ENCODE measurements at places on chromosomes 5 and 9.

DNA sequence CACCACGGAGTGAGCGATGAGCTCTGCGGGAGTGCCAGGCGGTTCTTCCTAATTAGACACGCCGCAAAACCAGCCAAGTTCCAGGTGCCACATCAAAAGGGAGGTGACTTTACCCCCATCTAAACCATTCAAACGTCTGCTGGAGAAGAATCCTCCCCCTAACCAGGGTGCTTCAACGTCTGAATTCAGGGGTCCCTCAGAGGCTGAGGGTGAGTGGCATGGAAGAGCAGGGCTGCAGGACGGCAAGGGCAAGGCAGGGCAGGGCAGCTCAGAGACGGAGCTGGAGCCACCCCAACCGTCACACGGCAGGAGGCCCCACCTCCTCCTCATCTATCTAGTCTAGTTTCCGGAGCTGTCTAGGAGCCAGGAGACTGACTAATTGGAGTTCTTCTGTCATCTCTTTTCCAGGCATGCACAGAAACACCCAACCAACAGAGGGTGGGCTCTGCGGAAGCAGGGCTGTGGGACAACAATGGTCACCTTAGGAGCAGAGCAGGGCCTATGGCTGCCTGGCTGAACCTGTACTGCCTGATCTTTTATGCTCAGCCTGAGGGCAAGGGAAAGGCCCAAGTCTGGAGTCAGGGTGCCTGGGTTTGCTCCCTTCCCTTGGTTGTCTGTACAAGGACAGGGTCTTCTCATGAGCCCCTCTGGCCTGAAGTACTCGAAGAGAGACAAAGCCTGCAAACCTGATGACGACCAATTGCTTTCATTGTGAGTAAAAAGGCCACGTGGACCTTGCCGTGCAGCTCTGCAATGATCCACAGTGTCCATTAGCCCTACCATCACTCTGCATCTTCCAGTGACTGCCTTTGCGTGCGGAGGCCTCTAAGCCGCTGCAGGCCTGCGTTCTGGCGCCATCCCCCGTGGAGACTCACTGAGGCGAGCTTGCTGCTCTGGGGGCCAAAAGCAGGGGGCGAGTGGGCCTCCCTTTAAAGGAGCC, 81.0 kb upstream of the SLC25A51 start:
- DNase-seq, result no peak

DNA sequence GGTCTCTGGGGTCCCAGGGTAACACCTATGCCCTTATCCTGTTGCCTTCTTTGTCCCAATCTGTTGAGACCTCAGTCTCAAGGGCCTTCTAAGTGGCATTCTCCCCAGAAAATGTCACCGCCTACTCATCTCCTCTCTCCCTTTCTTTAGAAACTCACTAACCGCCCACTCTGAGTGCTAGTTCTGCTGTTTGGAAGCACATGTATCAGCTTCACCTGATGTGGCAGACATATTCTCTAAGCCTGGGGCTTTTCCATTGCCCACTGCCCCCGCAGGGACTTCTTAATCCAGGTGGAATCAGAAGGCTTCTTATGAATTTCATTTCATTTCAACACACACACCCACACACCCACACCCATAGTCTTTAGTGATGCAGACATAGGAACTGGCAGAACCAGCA, 165.1 kb downstream of the ASTN2 start:
- no peak for DNase-seq

DNA sequence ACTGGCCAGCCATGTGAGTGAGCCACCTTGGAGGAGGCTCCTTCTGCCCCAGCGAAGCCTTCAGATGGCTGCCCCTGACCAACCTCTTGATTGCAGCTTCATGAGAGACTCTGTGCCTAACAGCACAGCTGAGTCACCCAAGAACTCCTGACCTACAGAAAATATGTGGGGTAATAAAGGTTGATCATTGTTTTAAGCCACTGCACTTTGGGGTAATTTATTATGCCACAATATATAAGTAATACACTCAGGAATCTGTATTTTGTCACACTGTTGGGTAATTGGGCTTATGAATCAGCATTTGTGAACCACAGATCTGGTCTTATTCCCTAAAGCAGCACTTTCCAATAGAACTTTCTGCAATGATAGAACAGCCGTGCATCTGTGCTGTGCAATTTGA, 24.4 kb upstream of the VDAC1 start:
- no peak for DNase-seq

DNA sequence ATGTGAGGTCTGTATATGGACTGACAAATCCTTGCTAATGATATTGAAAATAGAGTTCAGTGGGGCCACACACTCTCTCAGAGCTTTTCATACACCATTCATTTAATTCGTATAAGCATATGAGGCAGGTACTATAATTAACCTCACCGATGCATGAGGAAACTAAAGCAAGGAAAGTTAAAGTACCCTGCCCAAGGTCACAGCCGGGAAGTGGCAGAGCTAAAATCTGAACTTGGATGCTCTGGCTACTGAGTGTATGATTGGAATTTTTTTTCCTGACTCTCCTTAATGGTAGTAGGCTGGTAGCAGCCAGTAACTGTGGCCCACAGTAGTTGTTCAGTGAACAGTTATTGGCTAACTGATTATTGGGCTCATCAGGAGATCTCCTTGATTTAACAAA, 135.3 kb downstream of the NUDT12 start:
- no peak for DNase-seq

GRCh38 chr5:160929906-160930305, 77.9 kb upstream of the ATP10B start:
- no peak for DNase-seq

DNA sequence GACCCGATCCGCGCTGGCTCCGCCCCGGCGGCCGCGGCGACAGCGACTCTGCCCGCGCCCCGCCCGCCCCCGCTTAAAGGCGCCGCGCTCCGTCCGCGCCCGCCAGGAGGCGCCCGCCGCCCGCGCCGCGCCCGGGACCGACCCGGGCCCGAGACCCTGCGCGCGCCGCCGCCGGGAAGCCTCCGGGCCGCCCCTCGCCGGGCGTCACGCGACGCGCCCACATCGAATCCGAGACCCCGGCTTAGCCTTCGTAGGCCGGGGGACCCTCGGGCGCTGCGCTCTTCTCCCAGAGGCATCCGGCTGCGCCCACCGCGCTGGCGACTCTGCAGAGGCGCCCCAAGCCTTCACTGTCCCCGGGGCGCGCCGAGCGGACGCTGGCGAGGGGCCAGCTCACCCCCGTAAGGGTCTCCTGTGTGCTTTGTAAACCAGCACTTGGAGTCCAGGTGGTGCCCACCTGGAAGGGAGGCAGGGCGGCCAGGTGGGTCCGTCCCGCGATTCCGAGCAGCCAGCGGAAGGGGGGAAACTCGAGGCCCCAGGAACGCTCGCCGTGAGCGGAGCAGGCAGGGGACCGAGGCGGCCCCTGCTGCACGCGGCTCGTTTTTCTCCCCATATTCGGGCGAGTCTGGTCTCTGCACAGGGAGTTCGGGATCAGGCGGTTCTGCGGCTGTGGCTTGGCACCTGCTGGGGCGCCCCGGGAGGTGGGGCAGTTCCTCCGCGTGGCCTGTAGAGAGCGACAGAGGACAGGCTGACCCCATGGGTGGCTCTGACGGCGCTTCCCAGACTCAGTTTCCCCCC, 423 bp upstream of the ABCA2 start:
- DNase-seq, result no peak

GRCh38 chr5:139882961-139883539, 87.4 kb downstream of the PSD2 start:
- no peak for DNase-seq

DNA sequence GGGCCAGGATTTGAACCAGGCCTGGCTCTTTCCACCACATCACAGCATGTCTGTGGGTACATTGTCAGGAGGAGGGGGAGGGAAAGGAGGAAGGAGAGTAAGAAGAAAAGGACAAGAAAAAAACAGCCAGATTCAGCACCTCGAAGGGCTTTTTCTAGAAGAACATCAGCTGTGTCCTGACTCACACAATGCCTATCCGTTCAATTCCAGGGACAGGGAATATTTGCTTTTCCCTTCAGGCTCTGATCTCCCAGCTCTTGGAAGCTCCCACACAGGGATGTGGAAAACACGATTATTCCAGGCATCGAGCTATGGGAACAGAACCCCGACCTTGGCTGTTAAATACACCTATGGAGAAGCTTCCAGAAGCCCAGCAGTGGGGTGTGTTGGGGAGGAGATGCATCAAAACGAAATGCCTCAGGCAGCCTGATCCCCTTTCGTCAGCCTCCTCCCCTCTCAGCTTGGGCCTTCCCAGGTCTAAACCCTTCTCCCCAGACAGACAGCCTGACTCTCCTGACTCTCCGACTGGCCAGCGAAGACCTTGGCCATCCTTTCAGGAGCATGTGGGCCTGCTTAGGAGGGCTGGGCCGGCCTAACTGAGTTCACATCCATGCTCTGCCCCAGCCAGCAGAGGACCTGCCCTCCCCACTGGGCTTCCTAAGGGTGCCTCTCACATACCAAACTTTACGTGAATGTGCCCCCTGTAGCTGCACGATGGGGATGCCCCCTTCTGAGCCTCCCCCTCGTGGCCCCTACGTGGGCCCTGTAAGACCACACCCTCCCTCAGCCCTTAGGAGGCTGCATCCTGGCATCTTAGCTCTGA, 54.4 kb downstream of the NEURL1B start:
- no peak for DNase-seq

DNA sequence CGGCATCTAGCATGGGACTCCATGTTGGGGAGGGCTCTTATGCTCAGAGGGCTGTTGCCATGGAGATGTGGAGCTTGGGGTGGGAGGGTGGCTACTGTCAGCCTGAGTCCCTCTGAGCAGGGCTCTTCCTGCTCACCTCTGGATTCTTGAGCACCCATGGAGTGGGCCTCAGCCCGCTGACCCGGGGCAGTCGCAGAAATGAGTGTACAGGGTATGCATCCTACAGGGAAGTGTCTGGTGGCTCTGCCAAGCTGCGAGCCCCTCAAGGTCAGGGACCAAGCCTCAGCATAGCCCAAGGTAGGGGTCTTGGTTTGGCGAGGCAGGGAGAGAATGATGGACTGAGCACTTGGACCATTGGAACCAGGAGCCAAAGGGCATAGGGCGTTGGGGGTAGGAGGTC, 104.1 kb downstream of the DAB2IP start:
- DNase-seq, result no peak

GRCh38 chr9:134296301-134297082, 29.8 kb upstream of the RXRA start:
- DNase-seq, result no peak

GRCh38 chr5:109656829-109657228, 32.9 kb upstream of the MAN2A1 start:
- DNase-seq, result peak; percentile 2

DNA sequence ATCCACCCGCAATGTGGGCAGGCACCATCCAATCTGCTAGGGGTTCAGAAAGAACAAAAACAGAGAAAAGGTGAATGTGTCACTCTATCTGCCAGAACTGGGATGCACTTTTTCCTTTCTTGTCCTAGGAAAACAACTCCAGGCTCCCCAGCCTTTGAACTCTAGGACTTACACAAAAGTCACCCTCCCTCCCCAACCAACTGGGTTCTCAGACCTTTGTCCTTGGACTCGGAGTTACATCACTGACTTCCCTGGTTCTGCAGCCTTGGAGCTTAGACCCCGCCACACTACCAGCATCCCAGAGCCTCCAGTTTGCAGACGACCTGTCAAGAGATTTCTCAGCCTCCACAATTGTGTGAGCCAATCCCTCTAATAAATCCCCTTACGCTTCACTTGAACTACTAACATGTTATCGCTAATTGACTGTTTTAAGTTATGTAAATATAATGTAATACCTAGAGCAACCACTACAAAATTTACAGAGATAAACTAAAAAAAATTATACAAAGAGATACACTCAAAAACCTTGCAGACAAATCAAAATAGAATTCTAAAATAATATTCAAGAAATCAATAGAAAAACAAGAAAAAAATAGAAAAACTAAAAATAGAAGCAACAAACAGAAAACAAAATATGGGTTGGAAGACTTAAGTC, 5.3 kb upstream of the UBLCP1 start:
- DNase-seq, result no peak

DNA sequence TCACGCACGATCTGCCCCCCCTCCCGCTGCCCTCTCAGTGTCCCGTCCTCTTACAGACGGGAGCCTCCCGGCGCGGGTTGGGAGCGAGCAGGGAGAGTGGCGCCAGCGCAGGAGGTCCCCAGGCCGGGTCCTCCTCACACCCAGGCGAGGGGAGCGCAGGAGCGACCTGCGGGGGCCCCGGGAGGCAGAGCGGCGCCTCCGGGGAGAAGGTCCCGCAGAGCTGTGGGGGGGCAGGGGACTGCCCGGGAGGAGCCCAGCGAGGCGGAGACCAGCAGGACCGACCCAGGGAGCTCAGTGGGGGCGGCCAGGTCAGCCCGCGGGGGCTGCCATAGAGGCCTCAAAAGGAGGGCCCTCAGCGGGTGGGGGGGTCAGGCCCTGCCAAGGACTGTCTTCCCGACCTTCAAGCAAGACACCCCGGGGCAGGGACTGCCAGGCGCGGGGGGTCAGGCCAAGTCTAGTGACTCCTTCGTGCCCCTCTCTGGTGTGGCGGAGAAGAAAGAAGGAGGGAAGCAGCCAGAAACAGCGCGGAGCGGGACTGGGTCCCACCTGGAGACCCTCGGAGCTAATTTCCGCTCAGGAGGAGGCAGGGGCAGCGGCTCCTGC, 123.3 kb upstream of the ERCC6L2 start:
- no peak for DNase-seq

- no peak for DNase-seq
Observed at GRCh38 chr9:114250235-114250568, 72.7 kb upstream of the ORM1 start.

GRCh38 chr5:95105638-95106037, 179.3 kb downstream of the MCTP1 start:
- no peak for DNase-seq

GRCh38 chr9:24189986-24190385, 355.7 kb downstream of the IZUMO3 start:
- no peak for DNase-seq

DNA sequence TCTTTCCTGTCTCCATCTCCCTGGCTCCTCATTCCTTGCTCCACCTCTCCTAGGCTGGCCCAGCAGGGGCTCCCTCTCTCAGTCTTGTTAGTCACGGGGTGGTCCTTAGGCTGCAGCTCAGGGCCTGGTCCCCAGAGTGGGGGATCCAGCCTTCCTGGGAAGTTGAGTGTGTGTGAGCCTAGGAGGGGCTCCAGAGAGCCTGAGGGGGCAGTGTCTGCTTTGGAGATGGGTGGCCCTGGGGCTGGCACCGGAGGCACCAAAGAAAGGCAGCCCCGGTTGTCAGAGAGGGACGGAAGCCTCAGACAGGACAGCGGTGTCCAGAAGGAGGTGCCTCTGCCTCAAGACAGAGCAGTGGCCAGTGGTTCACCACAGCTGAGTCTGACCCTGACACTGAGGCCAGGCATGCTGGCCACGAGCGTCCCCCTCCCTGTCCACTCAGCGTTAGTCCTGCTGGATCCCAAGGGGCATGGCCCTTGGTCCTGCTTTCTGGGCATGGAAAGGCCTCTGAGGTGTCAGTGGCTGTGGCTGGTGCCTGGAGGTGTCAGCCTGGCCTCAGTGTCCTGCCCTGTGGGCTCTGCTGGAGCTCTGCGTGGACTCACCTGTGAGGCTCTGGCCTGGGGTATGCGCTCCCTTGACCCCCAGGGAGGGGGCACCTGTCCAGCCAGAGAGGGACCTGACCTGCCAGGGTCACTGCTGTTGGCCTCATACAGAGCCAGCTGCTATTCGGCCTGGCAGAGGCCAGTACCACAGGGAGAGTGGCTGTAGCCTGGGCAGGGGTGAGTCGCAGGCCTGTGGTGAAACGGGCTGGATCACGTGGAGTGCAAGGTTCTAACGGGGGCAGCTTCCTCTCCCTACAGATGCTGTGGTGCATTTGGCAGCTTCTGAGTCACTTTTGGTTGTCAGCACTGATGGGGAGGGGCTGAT, 130.6 kb downstream of the CACNA1B start:
- DNase-seq, result no peak

GRCh38 chr5:176590035-176590717, 19.8 kb downstream of the GPRIN1 start:
- DNase-seq, result no peak

GRCh38 chr5:95533106-95533505, 21.7 kb downstream of the SKIC3 start:
- no peak for DNase-seq

- no peak for DNase-seq
Observed at GRCh38 chr9:36005891-36006290, 30.8 kb upstream of the RECK start.
